Prostate gland (tissue), 2 donors: ENCODE measurements at places on chromosomes 1 and 21. TPM values are rescaled to one million over a fixed set of nuclear protein-coding genes. Genes with fewer than 3 reads are reported as not detected.

AMY1C gene
- not detected for total RNA-seq

DNA sequence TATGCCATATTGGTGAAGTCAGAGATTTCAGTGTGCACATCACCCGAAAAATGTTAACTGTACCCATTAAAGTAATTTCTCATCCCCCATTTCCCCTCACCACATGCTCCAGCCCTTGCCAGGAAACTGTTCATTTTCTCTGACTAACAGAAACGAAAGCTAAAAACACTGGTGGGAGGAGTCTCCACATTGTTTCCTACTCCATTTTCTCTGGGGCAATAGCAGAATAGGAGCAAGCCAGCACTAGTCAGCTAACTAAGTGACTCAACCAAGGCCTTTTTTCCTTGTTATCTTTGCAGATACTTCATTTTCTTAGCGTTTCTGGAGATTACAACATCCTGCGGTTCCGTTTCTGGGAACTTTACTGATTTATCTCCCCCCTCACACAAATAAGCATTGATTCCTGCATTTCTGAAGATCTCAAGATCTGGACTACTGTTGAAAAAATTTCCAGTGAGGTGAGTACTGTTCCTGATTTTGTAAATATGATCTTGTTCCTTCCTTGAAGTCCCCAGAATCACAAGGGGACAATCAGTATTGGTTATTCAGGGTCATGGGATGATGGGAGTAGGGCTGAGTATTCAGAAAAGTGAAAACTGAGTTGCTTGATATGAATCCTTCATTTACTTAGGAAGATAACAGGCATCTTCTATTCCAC, at the start of gene IFI16:
Gene IFI16, plus strand, starts transcription at position 204 of the 658 bp plus-strand sequence. CDS start 4,774 bp downstream, outside the sequence.
- H3K27ac ChIP-seq, result peak within 1 kb of the TSS; percentile 79
- no peaks in the 10 kb centered on the region for H3K27me3 ChIP-seq
- DNase-seq, result peak; percentile 64
- H3K4me3 ChIP-seq, result peak within 1 kb of the TSS; percentile 21

- H3K36me3 ChIP-seq, result no peaks in the 10 kb centered on the region
- DNase-seq, result no peak
- no peaks in the 10 kb centered on the region for H3K4me1 ChIP-seq
- no peaks in the 10 kb centered on the region for H3K27me3 ChIP-seq
These were observed 104.1 kb downstream of the SIK1 start for GRCh38 chr21:43322805-43323204.

PRDM16 gene
- 0.23 TPM for total RNA-seq

GRCh38 chr1:222370081-222370912, 177.6 kb downstream of the HHIPL2 start:
- H3K4me1 ChIP-seq, result no peaks in the 10 kb centered on the region
- no peak overlapping the region for H3K4me3 ChIP-seq
- H3K27ac ChIP-seq, result no peak overlapping the region
- DNase-seq, result no peak
- no peaks in the 10 kb centered on the region for H3K27me3 ChIP-seq

- H3K4me3 ChIP-seq, result no peak overlapping the region
- no peaks in the 10 kb centered on the region for H3K4me1 ChIP-seq
- no peaks in the 10 kb centered on the region for H3K27me3 ChIP-seq
- H3K36me3 ChIP-seq, result no peaks in the 10 kb centered on the region
These were observed 2.2 kb upstream of the IRF6 start for GRCh38 chr1:209808059-209808581.

FCRL4 gene
- total RNA-seq, result 0.28 TPM

DNA sequence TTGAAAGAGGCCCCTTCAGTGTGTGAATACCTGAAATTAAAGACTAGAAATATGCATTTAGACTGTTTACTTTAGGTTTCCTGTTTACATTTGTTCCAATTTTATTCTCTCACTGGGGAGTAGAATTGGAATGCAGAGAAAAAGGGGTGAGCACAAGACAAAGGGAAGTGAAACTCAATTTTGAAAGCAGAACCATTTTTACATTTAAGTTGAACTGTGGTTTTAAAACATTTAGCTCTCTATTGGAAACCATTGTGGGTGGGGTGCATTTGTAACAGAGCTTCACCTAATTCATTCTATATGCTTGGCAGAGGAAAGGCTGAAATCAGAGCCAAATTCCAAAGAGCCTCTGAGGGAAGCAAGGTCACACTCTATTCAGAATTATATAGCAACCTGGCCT, 235.3 kb upstream of the C1orf105 start:
- H3K4me1 ChIP-seq, result no peaks in the 10 kb centered on the region
- DNase-seq, result no peak
- H3K36me3 ChIP-seq, result no peaks in the 10 kb centered on the region
- no peak overlapping the region for H3K27ac ChIP-seq
- no peaks in the 10 kb centered on the region for H3K27me3 ChIP-seq

- DNase-seq, result peak; percentile 56
- no peak overlapping the region for H3K4me3 ChIP-seq
- H3K4me1 ChIP-seq, result peaks cover 16% of the 10 kb centered on the region
- peaks cover 29% of the 10 kb centered on the region for H3K36me3 ChIP-seq
- peak overlapping the region; percentile 69 for H3K27ac ChIP-seq
These were observed 122.9 kb downstream of the UBR4 start for GRCh38 chr1:19087017-19087736.

ZNF124 gene
- 44.6 TPM for total RNA-seq

DNA sequence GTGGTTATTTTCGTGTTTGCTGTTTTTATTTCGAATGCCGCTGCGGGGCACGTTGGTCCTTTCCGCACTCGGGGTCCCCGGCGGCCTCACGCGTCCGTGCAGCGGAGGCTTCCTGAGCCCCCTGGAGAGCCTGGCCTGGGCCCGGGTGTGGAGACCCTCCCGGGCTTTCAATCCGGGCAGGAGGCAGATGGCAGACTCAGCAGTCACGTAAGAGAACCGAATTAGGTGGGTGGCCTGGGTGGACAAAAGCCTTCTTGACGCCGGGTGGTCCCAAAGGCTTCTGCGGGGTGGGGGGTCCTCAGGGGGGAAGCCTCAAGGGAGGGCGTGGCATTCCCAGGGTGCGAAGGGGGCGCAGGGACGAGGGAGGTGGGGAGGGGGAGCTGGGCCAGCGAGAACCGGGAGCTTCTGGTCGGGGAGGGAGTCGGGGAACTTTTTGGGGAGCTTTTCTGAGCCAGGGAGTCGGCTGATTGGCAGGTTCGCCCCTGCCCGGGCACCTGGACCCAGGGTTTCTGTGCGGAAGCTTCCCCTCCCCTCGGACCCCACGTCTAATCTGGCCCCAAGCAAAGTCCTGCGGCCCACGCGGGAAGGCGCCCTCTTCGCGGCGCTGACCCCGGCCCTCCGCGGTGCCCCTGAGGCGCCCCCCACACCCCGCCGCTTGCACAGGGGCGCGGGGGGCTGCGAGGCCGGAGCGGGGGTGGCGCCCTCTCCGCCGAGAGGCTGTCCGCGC, 1.3 kb upstream of the HES4 start:
- H3K4me1 ChIP-seq, result peaks cover 9% of the 10 kb centered on the region
- H3K27me3 ChIP-seq, result no peaks in the 10 kb centered on the region
- H3K27ac ChIP-seq, result peak overlapping the region; percentile 95
- peak overlapping the region; percentile 71 for H3K4me3 ChIP-seq
- H3K36me3 ChIP-seq, result no peaks in the 10 kb centered on the region

DNA sequence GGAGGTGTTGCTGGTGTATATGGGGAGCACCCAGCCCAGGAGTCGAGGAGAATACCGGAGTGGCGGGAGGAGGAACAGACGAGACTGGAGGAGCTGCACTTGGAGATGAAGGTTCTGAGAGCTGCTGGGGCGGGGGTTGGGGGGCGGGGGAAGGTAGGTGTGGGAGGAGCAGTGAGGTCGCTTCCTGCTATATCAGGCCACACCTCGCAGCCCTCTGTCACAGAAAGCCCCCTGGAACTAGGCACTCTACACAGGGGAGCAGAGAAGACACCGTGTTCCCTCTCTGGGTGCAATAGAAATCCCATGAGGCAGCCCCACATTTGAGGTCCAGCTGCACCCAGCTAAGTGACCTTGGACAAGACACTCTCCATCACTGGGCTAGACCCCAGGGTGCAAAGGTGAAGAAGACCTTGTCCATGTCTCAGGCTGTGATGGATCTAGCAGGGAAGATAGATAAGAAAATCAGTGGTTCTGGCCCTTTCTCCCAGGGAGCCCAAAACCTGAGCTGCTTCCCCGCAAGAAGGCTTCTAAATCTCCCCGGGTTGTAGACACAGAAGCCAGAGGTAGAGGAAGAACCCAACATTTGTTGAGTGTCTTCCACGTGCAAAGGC, 155.8 kb upstream of the EDN2 start:
- no peak overlapping the region for H3K27ac ChIP-seq
- no peaks in the 10 kb centered on the region for H3K4me1 ChIP-seq
- H3K4me3 ChIP-seq, result no peak overlapping the region
- no peak for DNase-seq

CDCA8 gene
- total RNA-seq, result 8.6 TPM

GRCh38 chr1:33791251-33791650, 72.6 kb upstream of the HMGB4 start:
- DNase-seq, result no peak
- no peaks in the 10 kb centered on the region for H3K36me3 ChIP-seq
- no peak overlapping the region for H3K27ac ChIP-seq
- no peaks in the 10 kb centered on the region for H3K4me1 ChIP-seq
- no peaks in the 10 kb centered on the region for H3K27me3 ChIP-seq

- no peak for DNase-seq
- H3K4me1 ChIP-seq, result peaks cover 7% of the 10 kb centered on the region
- no peak overlapping the region for H3K4me3 ChIP-seq
- H3K27ac ChIP-seq, result no peak overlapping the region
These were observed 168.4 kb downstream of the RERE start for GRCh38 chr1:8649027-8649426.

GRCh38 chr1:174726167-174726879, 273.4 kb upstream of the CACYBP start:
- no peak overlapping the region for H3K27ac ChIP-seq
- no peaks in the 10 kb centered on the region for H3K4me1 ChIP-seq
- H3K27me3 ChIP-seq, result no peaks in the 10 kb centered on the region
- H3K36me3 ChIP-seq, result no peaks in the 10 kb centered on the region

DNA sequence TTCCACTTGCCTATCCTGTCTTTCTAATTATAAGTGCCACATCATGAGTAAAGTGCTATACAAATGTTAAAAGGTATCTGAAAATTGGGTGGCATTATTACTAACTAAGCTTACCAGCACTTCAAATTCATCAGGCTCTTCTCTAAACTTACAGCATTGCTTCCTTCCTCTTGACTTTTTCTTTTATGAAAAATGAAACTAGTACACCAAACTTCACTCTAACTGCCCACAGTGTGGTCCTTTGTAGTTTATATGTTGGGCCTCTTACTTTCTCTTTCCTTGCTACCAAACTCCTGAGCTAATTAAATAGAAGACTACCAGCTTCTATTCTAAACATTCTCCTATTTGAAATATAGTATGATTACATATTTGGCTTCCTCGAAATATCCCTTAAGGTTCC, 81.8 kb downstream of the NOTCH2 start:
- no peaks in the 10 kb centered on the region for H3K27me3 ChIP-seq
- H3K36me3 ChIP-seq, result no peaks in the 10 kb centered on the region
- no peak overlapping the region for H3K4me3 ChIP-seq
- H3K4me1 ChIP-seq, result no peaks in the 10 kb centered on the region
- DNase-seq, result no peak

- H3K27me3 ChIP-seq, result no peaks in the 10 kb centered on the region
- no peak for DNase-seq
- no peak overlapping the region for H3K27ac ChIP-seq
These were observed 59.5 kb downstream of the RHOU start for GRCh38 chr1:228794810-228795209.

GRCh38 chr1:14852291-14852690, 253.8 kb downstream of the KAZN start:
- DNase-seq, result no peak
- H3K4me1 ChIP-seq, result no peaks in the 10 kb centered on the region
- no peaks in the 10 kb centered on the region for H3K36me3 ChIP-seq
- no peak overlapping the region for H3K27ac ChIP-seq
- no peak overlapping the region for H3K4me3 ChIP-seq

GRCh38 chr1:228937851-228938536, 202.7 kb downstream of the RHOU start:
- peak overlapping the region; percentile 42 for H3K27ac ChIP-seq
- DNase-seq, result no peak
- no peaks in the 10 kb centered on the region for H3K36me3 ChIP-seq
- no peaks in the 10 kb centered on the region for H3K4me1 ChIP-seq
